ENCODE measurements at places on chromosomes 16 and 17.

DNA sequence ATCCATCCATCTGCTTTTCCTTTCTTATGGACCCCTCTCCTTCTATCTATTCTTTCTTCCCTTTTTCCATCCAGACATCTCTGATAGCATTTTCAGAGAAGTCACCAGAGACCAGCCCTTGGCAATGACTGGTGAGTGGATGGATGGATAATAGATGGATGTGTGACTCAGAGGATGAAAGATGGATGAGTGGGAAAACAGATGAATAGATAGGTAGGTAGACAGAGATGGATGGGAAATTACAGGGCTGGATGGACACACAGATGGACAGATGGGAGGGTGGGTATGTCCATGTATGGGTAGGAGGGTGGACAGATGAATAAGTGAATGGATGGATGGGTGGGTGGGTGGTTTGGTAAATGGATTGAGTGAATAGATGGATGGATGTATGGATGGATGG, 101.0 kb downstream of the LITAF start:
- no peak for DNase-seq

DNA sequence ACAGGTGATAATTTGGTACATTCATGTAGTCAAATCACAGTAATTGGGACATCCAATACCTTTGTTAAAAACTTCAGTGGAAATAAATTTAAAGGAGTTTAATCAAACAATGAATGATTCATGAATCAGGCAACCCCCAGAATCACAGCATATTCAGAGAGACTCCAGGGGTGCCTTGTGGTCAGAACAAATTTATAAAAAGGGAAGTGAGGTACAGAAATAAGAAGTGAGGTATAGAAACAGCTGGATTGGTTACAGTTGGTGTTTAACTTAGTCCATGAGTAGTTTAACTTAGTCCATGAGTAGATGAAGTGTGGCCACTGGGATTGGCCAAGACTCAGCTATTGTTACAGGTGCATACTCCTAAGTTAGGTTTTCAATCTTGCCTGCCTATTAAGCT, 25.1 kb downstream of the TMEM98 start:
- DNase-seq: no peak

DNA sequence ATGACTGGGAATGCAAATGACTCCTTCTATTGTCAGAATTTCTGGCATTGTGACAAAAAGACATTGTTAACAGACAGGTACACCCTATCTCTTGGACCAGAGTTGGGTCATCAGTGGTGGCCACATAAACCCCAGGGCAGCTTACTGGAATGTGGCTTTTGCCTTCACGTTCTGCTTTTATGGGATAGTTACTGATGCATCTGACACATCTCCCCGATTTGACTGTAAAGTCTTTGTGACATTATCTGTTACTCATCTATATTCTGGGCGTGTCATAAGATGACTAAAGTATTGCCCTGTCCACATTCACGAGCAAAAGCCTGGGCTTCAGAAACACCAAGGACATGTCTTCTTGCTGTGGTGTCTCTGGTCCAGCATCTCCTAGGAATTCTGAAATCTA, 18.7 kb upstream of the AQP8 start:
- no peak for DNase-seq

- no peak for DNase-seq
Measured at GRCh38 chr16:48049847-48050246, 105.9 kb downstream of the ABCC12 start.

DNA sequence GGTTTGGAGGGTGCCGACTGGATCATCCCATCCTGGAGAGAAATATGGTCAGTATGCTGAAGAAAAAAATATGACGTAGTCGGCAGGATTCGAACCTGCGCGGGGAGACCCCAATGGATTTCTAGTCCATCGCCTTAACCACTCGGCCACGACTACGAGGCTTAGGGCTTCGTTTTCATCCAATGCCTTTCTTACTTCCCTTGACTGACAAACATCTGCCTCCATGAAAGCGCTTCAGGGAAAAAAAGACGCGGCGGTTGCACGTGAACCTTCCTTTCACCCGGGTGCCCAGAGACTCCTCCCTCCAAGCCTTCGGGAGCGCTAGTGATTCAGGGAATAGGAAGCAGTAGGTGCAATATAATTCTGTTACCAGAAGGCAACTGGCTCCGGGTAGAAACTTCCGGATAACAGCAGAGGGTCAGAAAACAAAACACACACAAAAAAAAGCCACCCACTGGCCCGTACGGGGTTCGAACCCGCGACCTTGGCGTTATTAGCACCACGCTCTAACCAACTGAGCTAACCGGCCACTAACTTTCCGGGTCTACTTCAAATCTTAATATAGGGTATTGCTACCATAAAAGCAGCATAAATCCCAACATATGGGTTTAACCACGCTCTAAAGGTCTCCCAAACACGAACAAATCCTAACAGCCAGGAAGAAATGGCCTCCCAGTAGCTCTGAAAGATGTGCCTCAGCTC, 16.3 kb upstream of the AURKB start:
- DNase-seq: peak; percentile 97

DNA sequence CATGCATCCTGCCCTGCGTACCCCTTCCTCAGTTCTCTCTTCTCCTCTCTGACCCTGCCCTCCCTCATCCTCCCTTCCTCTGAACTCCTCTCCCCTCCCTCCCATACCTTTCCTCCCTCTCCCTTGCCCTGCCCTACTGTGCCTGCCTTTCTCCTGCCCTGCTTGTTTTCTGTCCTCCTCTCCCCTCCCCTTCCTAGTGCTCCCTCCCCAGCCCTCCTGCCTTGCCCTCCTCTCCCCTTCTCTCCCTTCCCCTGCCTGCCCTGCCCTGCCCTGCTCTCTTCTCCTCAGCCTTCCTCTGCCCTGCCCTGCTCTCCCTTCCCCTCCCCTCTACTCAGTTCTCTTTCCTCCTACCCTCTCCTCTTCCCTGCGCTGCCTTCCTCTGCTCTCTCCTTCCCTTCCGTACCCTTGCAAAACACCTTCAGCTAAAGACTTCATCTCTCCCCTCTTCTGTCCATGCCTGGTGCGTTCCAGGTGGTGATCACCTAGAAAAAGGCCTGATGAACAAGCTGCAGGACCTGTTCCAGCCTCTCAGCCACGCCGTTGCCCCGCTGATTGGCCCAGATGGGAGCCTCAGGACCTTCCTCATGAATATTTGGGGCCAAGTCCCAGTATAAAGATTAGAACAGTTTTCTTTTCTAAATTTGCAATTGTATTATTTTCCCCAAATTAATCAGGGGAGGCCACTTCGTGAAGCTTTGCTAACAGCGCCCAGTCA, 290.5 kb downstream of the CPPED1 start:
- no peak for DNase-seq

GRCh38 chr17:30808785-30809286, 15.7 kb downstream of the CRLF3 start:
- no peak for DNase-seq

- DNase-seq: no peak
Measured at GRCh38 chr17:6495450-6496115, 51.3 kb downstream of the PIMREG start.

Measured in tongue (tissue), 3 donors.